ENCODE measurements at places on chromosomes 2 and 18. TPM values are rescaled to one million over a fixed set of nuclear protein-coding genes. Genes with fewer than 3 reads are reported as not detected.

- no peaks in the 10 kb centered on the region for H3K36me3 ChIP-seq
- no peak overlapping the region for H3K27ac ChIP-seq
- no peak overlapping the region for H3K4me3 ChIP-seq
- H3K27me3 ChIP-seq, result no peaks in the 10 kb centered on the region
Measured at GRCh38 chr2:45145073-45145899, 136.0 kb upstream of the SIX2 start.

Gene DSG2
- 24.0 TPM for total RNA-seq

DNA sequence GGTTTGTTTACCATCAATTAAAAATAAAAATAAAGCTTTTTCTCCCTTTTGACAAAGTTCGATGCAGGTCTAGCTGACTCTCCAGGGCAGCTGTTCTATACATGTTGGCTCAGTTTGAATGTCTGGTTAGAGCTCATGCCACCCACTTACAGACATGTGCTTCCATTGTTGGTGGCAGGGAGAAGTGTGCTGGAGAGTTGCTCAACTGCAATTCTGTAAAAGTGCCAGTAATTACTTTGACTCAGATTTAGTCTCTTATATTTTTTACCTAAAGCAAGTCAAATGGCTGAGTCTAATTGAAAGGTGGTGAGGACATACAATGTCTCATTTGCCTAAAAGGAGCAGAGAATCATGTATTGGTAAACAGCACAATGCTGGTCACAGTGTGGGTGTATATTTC is 609.1 kb upstream of the SYT4 start:
- H3K4me1 ChIP-seq, result no peaks in the 10 kb centered on the region
- H3K4me3 ChIP-seq, result no peak overlapping the region
- no peaks in the 10 kb centered on the region for H3K27me3 ChIP-seq
- H3K36me3 ChIP-seq, result no peaks in the 10 kb centered on the region
- no peak for DNase-seq

DNA sequence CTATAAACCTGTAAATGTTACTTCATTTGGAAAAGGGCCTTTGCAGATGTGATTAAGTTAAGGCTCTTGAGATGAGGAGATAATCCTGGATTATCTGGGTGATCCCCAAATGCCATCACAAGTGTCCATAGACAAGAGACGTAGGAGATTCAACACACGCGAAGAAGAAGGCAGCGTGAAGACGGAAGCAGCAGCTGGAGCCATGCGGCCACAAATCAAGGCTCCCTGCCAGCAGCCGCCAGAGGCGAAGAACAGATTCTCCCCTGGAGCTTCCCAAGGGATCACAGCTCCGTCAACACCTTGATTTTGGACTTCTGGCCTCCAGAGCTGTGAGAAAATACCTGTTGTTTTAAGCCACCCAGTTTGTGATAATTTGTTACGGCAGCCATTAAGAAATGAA is 11.0 kb upstream of the VAPA start:
- no peaks in the 10 kb centered on the region for H3K36me3 ChIP-seq
- H3K4me1 ChIP-seq, result no peaks in the 10 kb centered on the region
- H3K27ac ChIP-seq, result no peak overlapping the region
- no peak overlapping the region for H3K4me3 ChIP-seq
- DNase-seq, result no peak
- H3K27me3 ChIP-seq, result no peaks in the 10 kb centered on the region

Gene FIGN
- total RNA-seq, result 4.2 TPM

- no peak overlapping the region for H3K4me3 ChIP-seq
- H3K27ac ChIP-seq, result peak overlapping the region; percentile 82
Measured at GRCh38 chr2:45889053-45889452, 237.6 kb downstream of the PRKCE start.

DNA sequence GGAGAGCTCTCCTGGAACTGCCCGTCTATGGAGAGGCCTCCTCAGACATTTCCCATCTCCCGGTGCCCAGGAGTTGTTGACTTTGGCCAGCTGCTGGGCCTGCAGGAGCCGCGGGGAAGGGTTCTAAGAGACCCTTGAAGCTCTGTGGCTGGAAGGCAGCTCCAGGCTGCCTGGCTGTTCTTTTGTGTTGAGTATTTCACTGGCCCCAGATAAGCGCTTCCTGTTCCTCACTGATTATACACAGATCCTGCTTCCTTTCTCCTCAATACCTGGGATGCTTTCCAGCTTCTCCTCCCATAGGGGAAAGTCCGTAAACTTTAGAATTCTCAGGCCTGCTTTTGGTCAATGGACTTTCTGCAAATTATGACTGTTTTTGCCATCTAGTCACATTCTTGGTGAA is 57.8 kb downstream of the TGOLN2 start:
- no peaks in the 10 kb centered on the region for H3K36me3 ChIP-seq
- peaks cover 37% of the 10 kb centered on the region for H3K4me1 ChIP-seq

Gene POTEI
- total RNA-seq, result 0.07 TPM

DNA sequence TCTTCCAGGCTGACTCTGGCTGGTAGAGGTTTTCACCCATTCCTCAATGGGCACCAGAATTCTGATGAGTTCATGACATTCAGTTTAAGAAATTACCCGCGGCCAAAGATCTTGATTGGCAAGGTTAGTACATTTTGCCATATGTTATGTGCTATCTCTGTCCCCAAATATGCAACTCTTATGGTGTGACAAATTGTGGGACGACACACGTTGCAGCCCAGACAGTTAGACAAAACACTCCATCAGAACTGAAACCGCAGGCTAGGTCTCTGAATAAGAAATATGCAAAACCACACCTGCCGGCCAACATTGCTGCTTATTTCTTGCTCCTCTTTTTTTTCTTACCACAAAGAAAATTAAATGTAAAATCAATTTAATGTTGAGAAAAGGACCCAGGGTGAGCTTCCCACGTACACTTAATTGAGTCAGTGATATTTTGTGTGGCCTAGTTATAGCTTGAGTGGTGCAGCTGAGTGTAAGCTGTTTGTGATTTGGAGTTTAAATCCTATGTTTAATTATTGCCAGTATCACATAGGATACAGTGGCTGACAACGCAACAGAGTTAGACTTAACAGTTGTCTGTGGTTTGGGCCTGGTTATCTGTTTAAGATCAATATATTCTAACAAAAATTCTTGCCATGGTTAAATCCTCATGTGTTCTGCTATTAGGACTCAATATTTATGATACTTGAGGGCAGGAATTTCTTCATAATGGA is 35.7 kb upstream of the LTBP1 start:
- H3K4me3 ChIP-seq, result no peak overlapping the region
- DNase-seq, result no peak
- H3K36me3 ChIP-seq, result no peaks in the 10 kb centered on the region
- no peaks in the 10 kb centered on the region for H3K27me3 ChIP-seq
- no peak overlapping the region for H3K27ac ChIP-seq

DNA sequence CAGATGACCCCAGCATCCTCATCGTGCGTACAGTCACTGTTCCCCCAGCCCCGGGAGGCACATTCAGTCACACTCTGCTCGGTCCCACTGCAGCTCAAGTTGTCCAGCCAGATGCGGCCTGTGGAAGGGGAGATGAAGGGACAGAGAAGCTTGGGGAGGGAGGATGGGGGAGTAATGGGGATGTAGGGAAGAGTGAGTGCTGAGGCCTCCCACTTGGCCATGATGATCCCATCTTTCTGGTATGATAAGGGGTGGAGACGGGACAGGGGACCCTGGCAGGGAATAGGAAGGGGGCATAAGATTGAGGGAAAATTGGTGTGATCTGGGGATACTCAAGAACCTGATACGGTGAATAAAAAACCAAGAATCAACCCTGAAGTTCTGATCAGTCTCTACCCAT is 3.5 kb downstream of the LOXL3 start:
- H3K4me3 ChIP-seq, result no peak overlapping the region
- DNase-seq, result no peak
- H3K36me3 ChIP-seq, result no peaks in the 10 kb centered on the region
- no peak overlapping the region for H3K27ac ChIP-seq

GRCh38 chr18:10308154-10308553 is 146.3 kb upstream of the APCDD1 start:
- no peaks in the 10 kb centered on the region for H3K4me1 ChIP-seq
- no peaks in the 10 kb centered on the region for H3K36me3 ChIP-seq
- H3K27me3 ChIP-seq, result no peaks in the 10 kb centered on the region
- DNase-seq, result no peak

DNA sequence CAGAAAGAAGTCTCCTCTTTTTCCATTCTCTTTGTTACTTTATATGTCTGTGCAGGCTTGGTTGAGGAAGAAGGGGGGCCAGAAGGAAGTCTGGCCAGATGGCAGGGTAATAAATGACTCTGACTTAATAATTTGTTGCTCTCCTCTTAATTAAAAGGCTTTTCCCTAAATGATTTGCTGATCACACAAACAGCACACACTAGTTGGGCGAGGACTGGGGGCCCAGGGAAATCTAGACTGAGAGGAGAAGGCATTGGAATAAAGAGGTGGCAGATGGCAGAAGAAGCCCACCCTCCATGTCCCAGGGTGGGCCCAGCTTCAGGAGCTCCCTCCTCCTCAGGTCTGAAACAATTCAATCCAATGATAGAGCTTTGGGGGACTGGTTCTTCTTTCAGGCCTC is 12.7 kb upstream of the SMARCAL1 start:
- no peak overlapping the region for H3K4me3 ChIP-seq
- H3K4me1 ChIP-seq, result no peaks in the 10 kb centered on the region
- DNase-seq, result no peak

- DNase-seq, result no peak
- H3K4me1 ChIP-seq, result peaks cover 5% of the 10 kb centered on the region
- no peak overlapping the region for H3K27ac ChIP-seq
- no peaks in the 10 kb centered on the region for H3K27me3 ChIP-seq
- H3K4me3 ChIP-seq, result no peak overlapping the region
- H3K36me3 ChIP-seq, result no peaks in the 10 kb centered on the region
Measured at GRCh38 chr18:22674272-22674671, 256.6 kb upstream of the CTAGE1 start.

GRCh38 chr18:56888978-56889377 is 237.8 kb downstream of the WDR7 start:
- no peaks in the 10 kb centered on the region for H3K27me3 ChIP-seq
- no peaks in the 10 kb centered on the region for H3K4me1 ChIP-seq
- H3K36me3 ChIP-seq, result no peaks in the 10 kb centered on the region
- no peak overlapping the region for H3K4me3 ChIP-seq
- no peak for DNase-seq
- H3K27ac ChIP-seq, result no peak overlapping the region

Data from upper lobe of left lung (tissue), 6 donors.